ENCODE measurements at places on chromosomes 4 and X. TPM values are rescaled to one million over a fixed set of nuclear protein-coding genes. Genes with fewer than 3 reads are reported as not detected.

The SERTM2 gene
- not detected for total RNA-seq

The MAGEB1 gene
- not detected for total RNA-seq

DNA sequence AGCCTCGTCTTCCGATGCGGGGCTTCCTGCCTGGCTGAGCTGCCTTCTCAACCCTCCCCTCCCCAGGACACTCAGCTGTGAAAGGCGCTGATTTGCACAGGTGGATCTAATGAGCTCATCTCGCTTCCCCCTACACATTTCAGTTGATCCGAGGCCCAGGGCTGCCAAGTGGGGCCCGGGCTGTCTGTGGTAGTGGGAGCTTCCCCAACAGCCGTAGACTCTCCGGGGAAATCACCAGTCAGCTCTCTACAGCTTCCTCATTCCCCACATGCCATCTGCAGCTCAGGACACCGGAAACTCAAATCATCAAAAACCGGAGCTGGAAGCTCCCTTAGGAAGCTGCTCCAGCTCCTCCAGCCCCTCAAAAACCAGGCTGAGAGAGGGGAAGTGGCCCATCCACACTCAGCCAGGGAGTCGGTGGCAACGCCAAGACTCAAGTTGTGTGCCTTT is 56.2 kb downstream of the SMIM20 start:
- no peak for DNase-seq

The YTHDC1 gene
- 105 TPM for total RNA-seq

DNA sequence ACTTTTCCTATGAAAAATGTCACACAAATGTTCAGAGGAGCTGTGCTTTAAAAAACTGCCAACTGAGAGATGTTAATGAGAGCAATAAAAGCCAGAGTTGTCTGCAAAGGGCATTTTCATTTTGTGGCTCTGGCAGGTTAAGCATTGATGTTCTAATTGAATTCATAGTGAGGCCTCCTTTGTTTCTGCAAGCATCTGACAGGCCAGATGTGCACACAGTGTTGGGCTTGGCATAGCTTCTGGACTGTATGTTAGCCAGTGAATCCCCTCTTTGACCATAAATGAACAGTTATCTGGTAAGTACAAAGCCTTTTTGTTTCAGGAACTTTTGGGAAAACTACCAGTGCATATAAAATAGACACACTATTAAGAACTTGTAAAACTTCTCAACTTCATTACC is 81.9 kb downstream of the JADE3 start:
- no peak for DNase-seq

DNA sequence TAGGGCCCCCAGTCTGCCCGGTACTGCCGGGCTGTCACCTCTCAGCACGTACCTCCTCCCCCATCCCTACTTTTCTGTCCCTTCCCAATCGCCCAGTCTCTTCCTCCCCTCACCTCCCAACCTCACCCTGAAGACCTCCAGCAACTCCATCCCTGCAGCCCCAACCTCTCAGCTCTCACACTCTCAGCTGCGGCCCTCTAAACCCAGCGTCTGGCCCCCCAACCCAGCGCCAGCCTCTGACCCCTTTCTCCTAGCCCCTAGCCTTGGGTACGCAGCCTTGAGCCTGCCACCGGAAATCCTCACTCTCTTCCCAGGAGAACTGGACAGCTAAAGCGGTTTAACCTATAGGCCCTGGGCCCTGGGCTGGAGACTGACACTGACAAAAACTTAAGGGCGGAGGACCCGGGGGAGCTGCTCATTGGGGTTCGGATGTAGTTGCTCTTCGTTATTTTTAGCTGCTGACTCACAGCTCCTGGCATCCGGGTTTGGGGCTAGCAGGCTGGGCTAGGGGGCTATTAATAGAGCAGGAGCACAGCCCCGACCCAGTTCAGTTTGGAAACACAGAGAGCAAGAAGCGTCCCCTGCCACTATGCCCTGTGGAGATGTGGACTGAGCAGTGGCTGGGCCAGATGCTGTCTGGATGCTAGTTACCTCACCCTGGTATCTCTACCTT is 9.6 kb upstream of the DLG3 start:
- DNase-seq, result no peak

- peak; percentile 3 for DNase-seq
Measured at GRCh38 chr4:76087007-76087769, 12.7 kb downstream of the ART3 start.

- no peak for DNase-seq
Measured at GRCh38 chr4:99878604-99879003, 15.6 kb downstream of the LAMTOR3 start.

The LDB2 gene
- total RNA-seq, result not detected

GRCh38 chrX:54721424-54721823 is 76.6 kb downstream of the ITIH6 start:
- no peak for DNase-seq

All from activated T-cell treated with anti-CD3 and anti-CD28 coated beads, Interleukin-2, amount 50 U/mL, for 72 hours (primary cell).